ENCODE measurements at places on chromosomes 11 and 22.
A peak's percentile ranks its signal among the peaks of the same experiment; 100 is the strongest.

- DNase-seq = no peak
Measured at GRCh38 chr11:116563028-116563711, 209.6 kb downstream of the BUD13 start.

DNA sequence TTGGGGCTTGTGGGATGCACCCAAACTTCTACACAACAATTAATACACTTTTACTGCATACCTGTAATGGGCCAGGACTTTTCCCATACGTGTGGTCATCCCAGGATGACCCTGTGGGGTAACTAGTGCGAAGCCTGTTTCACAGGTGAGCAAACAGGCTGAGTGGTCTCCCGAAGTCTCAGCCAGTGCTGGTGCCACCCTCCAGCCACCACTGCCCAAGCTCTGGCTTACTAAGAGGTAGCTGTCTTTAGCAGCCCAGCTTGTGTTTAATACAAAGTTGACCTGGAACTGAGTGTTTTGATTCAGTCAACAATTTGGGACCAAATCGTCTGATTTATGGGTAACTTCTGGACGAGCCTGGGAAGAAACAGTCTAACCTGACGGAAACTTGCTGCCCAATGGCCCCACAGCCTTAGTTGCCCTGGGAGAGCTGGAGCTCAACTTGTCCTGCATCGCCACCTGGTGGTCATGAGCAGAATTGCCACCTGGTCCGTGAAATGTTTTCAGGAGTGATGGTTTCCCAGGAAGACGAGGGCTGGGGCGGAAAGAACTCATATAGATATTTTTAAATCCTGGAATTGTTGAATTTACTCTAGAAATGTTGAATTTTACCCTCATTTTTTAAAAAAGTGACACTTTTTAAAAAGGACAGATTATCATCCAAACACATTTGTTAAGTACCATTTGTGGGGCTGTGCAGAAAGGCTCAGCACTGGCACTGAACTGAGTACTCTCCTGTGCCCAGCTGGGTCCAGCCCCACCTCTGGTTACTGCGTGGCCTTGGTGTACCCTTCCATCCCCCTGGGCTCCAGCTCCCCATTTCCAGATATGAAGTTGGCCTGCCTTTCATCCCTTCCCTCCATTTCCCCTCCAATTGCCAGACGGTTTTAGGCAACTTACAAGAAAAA, 95.5 kb upstream of the PARVA start:
- peak; percentile 82 for DNase-seq

- DNase-seq = no peak
Measured at GRCh38 chr11:103086461-103086860, 5.5 kb downstream of the DCUN1D5 start.

GRCh38 chr22:24459911-24460310, 32.5 kb downstream of the ADORA2A start:
- no peak for DNase-seq

- DNase-seq = no peak
Measured at GRCh38 chr11:119537306-119538253, 114.6 kb upstream of the THY1 start.

DNA sequence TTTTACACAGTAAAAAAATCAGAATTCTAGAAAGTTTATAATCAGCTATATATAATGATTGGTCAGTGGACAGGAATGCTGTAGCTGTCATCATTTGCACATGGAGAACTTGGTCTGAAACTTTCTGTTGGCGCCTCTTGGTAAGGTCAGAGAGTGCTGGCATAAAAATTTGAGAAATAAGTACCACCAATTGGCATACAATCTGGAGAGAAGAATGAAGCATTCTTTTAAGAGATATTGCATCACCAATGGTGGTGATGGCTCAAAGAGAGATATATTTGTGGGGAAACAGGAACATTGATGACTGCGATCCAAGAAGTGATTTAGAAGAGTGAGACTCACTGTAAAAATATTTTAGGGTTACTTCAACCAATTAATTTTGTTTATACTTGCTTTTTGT, 19.8 kb upstream of the OOSP1 start:
- no peak for DNase-seq

- DNase-seq = no peak
Measured at GRCh38 chr22:42994276-42994916, 20.6 kb downstream of the PACSIN2 start.

- DNase-seq = peak; percentile 79
Measured at GRCh38 chr11:117822074-117823033, 2.2 kb downstream of the FXYD2 start.

DNA sequence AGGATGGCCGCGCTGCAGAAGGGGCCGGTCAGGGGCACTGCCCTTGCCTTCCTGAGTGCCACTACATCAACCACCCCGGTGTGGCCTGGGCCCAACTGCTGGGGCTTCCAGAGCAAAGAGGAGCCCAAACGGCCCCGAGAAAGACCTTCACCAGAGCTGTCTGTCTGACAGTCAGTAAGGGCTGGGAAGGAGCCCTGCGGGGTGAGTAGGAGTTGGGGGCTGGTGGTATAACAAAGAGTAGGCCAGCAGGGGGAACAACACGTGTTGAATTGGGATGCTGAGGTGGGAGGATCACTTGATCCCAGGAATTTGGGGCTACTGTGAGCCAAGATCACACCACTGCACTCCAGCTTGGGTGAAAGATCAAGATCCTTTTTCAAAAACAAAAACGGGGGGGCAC, 3.9 kb downstream of the GSTT4 start:
- DNase-seq = no peak

DNA sequence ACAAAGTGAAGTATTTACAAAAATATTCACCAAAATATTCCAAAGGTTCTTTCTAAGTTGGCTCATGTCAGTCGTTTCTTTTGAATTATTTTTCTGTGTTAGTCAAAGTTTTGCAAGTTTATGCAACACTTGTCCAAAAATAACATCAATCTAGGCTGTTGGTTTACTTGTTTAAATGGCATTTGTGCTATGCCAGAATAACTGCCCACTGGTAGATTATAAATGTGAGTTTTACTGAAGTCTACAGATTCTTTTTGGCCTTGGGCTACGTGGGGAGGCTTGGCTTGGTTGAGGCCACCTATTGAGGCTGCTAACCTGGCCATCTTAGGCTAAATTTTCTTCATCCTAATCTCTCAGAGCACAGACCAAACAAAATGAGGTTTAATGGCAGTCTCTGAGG, 1091.9 kb upstream of the RAG2 start:
- no peak for DNase-seq

DNA sequence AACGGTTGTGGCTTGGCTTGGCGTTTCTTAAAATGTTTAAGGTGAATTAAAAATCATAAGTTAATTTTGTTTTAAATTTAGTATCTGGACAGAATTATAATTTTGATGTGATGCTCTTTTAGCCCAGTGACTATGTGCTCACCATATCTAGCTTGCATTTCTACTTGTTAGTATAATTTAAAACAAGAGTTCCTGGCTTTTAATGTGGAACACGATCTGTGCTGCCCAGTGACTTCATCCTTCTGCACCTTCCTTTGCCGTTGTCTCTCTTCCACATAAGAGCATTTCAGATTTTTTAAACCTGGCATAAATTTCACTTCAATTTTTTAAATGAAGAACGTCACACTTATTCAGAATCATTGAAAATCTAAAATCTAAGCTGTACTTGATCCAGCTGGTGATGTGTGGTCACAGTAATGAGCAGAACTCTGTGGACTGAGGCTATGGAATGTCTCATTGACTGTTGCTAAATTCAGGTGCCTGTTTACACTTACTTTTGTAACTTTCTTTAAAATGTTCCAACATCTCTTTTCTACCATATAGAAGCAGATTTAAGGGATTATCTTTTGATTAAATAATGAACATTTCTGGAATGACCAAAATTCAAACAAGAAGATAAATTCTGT, 75.4 kb upstream of the ADSL start:
- no peak for DNase-seq

GRCh38 chr11:18063125-18063524, 17.1 kb upstream of the TPH1 start:
- DNase-seq = no peak

GRCh38 chr11:117972629-117973502, 13.3 kb upstream of the IL10RA start:
- DNase-seq = no peak

- DNase-seq = no peak
Measured at GRCh38 chr22:33328789-33329296, 270.7 kb upstream of the SYN3 start.

DNA sequence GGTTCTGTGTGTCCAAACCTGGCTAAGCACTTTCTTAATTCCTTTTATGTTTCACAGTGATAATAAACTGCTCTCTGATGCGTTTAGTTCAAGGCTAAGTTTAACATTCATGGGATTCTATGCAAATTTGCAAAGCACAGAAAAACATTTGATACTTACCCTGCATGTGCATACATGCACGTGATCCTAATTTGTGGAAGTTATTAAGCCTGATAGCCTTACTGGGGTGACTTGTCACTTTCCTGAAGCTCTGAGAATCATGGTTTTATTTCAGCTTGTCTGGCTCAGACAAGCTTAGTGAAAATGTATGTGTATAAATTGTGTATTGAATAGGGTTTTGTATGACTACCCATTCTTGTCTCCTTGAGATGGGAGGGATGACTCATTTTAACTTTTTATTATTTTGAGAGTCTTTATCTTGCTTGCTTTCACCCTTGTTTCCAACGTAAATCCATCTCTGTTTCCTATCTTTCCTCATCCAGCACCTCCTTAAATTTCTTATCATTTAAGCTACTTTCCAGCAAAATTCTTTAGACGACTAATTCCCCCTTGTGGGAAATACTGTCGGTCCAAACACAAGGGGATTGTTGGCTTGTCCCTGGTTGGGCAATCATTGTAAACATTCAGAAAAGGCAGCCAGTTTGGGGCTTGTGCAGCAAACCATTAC, 167.1 kb downstream of the C11orf91 start:
- no peak for DNase-seq

GRCh38 chr22:23696326-23696851, 5.6 kb downstream of the RGL4 start:
- DNase-seq = peak; percentile 72

DNA sequence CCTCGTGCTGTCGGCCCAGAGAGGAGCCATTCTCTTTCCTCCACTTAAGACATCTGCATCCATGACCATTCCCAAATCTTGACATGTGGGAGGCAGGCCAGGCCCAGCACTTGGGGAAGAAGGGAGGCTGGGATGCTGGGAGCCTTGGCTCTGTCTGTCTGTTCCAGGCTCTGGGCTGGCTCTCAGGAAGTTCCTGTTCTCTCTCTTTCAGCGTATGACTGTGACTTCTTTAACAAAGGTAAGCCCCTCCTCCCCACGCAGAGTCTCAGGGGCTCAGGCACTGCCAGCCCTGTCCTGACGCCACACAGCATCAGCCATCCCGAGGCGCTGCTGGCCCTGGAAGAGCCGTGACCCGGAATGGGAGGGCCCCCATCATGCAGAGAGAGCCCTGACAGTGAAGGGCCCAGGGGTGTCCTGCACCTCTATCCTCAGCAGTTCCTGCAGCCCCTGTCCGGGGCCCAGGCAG, 52.4 kb downstream of the OTOG start:
- no peak for DNase-seq

DNA sequence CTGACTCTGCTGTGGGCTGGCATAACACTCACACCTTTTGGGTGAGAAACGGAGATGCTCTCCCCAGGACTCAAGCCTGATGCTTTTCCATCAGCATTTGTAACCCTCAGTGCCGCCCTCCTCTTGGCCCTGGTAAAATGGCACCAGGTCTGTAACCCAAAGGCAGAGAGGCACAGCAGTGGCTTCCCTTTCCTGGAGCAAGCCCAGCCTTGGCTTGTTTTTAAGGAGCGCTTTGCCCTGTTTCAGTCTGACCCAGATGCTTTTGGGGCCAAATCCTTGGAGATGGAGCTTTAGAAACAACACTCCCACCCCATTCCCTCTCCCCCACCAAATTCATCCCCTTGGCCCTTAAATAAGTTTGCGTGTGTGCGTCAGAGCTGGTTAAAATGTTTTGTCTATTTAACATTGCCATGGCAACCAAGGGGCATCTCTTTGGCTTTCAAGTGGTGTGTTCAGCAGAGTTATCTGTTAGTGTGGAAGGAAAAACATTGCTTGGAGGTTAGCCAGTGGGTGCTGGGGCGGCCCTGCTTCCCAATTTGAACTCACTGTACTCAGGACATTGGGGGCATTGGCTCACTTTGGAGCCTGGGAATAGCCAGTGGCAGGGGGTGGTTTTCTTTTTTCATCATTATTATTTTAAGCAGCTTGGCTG, 134.1 kb downstream of the NAV2 start:
- no peak for DNase-seq

GRCh38 chr11:126884192-126884591, 116.4 kb downstream of the KIRREL3 start:
- DNase-seq = no peak

GRCh38 chr22:23067691-23068090, 2.6 kb upstream of the GNAZ start:
- DNase-seq = no peak

- no peak for DNase-seq
Measured at GRCh38 chr11:119752946-119753345, 23.9 kb upstream of the NECTIN1 start.

- no peak for DNase-seq
Measured at GRCh38 chr22:19875061-19875530, 20.4 kb upstream of the GNB1L start.

DNA sequence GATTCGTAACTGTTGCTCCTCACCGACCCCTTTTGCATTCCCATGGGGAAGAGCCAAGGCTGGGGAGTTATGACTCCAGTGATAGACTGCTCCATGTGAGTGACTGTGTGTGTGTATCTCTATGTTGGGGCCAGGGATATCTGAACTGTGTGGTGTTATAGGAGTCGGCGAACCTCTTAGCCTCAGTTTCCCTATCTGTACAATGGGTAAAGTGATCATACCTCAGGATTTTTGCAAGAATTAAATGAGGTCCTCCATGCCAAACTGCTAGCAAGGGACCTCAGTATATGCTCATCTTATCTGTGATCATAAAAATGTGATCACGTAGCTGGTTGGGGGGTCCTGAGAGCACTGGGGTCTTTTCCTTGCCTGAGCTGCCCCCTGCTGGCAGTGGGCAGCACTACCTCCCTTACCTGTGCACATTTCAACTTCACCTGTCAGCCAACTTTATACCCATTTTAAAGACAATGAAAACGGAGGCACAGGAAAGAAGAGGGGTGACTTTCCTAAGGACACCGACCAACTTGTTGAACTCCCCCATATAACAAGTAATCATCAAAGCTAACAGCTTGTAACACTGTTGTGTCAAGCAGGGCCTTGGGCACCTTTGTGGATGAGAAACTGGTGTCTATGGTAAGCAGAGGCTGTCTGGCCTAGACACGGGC, 1.4 kb upstream of the DPP3 start:
- peak; percentile 63 for DNase-seq
